ENCODE measurements at places on chromosomes 13 and 19.

DNA sequence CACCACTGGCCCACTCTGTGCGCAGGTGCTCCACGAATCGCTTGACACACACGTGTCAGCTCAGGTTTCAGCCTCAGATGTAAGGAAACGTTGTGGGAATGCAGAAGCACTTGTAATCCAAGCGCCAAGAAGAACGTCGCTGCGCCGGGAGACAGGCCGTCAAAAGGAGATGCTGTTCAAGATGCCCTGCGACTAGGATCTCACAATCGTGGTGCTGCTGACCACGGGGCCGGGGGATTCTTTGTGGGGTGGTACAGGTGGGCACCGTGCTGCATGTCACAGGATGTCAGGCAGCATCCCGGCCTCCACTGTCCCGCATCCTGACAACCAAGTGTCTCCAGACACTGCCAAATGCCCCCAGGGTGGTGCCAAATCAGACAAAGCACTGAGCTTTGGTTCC lies 16.9 kb upstream of the SIGLEC11 start:
- no peak for DNase-seq

DNA sequence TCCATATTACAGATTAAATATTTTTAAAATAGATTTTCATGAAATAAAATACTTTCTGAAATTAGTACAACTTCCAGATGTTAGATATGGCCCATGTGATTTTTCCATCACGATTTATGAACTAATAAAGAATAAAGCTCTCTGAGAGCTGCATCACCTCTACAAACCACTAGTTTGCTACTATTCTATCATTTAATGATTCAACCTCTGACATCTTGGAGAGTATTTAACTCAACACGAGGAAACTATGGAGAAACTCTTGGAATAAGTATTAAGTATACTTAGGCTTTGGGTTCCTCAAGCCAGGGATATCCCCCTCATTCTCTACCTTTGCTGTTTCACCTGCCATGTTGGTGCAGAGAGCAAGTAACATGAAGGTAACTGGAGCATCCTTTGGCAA lies 55.7 kb downstream of the DACH1 start:
- no peak for DNase-seq

DNA sequence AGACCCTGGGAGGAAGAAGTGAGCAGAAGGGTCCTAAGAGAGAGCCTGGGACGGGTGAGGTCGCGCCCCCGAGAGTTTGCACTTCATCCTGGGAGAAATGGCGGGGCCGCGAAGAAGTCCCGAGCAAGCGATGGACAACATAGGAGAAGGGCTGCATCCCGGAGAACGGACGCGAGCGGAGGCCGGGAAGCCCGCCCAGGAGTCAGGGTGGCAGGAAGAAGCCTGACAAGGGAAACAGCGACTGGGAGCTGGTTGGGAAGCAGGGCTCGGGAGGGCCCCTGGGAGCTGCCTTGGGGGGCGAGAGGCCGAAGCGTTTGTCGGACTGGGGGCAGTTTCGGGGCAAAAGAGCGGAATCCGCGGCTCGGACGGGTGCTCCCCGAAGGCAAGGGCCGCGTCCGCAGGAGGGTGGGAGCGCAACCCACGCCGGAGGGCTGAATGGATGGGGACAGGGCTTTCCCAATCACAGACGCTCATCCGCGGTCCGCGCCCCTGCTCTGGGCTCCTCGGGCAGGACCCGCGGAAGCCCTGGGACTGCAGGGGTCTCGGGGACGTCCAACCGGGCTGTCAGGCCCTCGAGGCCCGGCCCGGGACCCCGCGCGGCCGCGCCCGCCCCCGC lies 469 bp downstream of the ABHD17A start:
- no peak for DNase-seq

- no peak for DNase-seq
Observed at GRCh38 chr13:38848360-38848759, 142.3 kb downstream of the STOML3 start.

GRCh38 chr13:44132710-44133109 lies 240.9 kb upstream of the SERP2 start:
- no peak for DNase-seq

DNA sequence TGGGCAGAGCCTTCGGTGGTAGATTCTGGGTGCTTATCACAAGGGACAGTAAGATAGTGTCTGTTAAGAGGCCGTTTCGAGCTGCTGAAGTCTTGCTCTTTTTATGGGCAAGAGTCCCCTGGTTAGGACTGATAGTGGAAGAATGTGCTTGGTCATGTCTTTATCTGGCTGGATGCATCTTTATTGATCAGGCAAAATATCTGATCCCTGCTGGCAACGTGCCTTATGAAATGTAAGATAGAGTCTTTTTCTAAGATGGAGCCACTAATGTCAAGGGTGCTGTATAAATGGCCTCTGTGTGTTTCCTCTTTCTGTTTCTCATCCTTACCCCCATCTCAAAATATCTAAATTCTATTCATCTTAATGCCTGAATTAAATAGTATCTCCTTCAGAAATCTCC lies 53.3 kb downstream of the MYO16 start:
- no peak for DNase-seq

- DNase-seq = no peak
Observed at GRCh38 chr13:19927117-19927748, 31.3 kb upstream of the ZMYM2 start.

DNA sequence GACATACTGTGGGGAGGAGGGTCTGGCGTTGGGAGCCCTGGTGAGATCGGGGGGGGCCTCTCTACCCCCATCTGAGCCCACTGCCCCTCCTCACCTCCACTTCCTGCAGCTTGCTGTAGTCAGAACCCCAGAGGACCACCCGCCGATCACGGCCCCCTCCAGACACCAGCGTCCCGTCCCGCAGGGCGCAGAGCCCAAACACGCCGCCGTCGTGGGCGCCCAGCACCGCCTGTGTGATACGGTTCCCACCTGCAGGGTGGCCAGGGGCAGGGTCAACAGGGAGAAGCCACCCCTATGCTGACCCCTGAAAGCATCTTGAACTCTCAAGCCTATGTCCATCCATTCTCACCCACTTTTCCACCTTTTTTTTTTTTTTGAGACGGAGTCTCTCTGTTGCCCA lies 17.8 kb downstream of the EML2 start:
- no peak for DNase-seq

- DNase-seq = no peak
Observed at GRCh38 chr13:30776661-30777060, 41.3 kb downstream of the ALOX5AP start.

- peak; percentile 72 for DNase-seq
Observed at GRCh38 chr19:8423817-8424223, 10.7 kb downstream of the MARCHF2 start.

DNA sequence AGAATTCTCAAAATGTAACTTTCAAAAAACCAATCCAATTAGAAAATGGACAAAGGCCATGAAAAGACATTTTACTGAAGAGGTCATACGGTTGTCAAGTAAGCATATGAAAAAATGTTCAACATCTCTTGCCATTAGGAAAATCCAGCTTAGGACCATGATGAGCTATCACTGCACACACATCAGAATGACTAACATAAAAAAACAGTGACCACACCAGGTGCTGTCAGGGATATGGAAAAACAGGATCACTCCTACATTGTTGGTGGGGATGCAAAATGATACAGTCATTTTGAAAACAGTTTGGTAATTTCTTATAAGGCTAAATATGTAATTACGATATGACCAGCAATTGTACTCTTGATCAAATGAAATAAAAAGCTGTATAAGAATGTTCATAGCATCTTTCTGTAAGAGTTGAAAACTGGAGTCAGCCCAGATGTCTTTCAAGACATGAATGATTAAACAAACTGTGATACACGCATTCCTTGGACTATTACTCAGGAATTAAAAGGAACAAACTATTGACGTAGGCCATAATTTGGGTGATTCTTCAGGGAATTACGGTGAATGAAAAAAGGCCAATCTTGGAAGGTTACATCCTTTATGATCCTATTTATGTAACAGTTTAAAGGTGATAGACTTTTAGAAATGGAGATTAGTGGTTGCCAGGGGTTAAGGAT lies 26.9 kb upstream of the RCBTB2 start:
- DNase-seq = no peak

GRCh38 chr19:35710784-35711723 lies 6.7 kb downstream of the ZBTB32 start:
- DNase-seq = no peak

DNA sequence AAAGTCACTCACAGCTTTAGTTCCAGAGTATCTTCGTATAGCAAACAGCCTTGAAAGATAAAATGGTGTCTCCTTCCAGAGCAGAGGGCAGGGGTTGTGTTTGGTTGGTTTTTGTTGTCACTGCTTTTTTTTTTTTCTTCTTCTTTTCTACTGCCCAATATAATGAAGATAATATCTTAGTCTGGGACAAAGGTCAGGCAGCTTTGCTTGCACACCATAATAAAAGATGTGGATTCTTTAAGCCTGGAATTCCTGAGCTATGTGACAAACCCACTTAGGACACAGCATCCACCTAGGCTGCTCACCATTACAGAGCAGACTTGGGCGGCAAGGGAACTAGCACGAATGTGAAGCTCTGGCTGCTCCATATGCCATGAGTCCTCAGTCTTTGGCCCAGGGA lies 165.6 kb upstream of the MIR17HG start:
- DNase-seq = no peak

- DNase-seq = no peak
Observed at GRCh38 chr19:34314437-34315313, 50.3 kb upstream of the GPI start.

DNA sequence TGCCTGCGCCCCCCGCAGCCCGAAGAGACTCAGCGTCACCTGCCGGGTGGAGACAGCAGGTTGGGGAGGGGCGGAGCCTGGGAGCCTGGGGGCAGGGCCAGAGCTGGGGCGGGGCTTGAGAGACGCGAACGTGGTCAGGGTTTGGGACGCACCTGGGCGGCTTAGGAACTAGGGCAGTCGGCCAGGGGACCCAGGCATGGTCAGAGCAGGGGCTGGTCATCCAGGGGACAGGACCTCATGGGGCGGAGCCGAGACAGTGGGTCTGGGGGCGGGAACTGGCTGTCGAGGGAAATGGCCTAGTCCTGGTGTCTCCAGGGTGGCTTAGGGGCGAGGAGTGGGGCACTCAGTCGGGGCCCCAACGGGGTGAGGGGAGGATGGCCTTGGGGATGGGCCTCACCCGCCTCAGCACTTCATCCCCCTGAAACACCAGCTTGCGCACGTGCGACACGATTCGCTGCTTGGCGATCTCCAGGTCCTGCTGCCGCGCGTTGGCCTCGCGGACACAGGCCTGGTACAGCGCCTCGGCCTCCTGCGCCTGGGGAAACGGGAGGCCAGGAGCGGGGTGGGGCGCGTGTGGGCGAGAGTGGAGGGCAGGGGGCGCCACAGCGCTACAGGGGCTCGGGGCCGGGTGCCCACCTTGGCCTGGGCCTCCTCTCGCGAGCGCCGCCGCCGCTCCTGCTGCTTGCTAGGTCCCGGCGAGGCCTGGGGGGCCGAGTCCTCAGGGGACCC lies 5.8 kb downstream of the GMIP start:
- no peak for DNase-seq

GRCh38 chr13:35496006-35496405 lies 19.5 kb upstream of the MAB21L1 start:
- no peak for DNase-seq

- no peak for DNase-seq
Observed at GRCh38 chr13:20525144-20525600, 485 bp downstream of the CRYL1 start.

GRCh38 chr13:71867131-71867814 lies at the start of gene DACH1:
DACH1 (minus strand) TSS chr13:71867204.
- peak; percentile 29 for DNase-seq

DNA sequence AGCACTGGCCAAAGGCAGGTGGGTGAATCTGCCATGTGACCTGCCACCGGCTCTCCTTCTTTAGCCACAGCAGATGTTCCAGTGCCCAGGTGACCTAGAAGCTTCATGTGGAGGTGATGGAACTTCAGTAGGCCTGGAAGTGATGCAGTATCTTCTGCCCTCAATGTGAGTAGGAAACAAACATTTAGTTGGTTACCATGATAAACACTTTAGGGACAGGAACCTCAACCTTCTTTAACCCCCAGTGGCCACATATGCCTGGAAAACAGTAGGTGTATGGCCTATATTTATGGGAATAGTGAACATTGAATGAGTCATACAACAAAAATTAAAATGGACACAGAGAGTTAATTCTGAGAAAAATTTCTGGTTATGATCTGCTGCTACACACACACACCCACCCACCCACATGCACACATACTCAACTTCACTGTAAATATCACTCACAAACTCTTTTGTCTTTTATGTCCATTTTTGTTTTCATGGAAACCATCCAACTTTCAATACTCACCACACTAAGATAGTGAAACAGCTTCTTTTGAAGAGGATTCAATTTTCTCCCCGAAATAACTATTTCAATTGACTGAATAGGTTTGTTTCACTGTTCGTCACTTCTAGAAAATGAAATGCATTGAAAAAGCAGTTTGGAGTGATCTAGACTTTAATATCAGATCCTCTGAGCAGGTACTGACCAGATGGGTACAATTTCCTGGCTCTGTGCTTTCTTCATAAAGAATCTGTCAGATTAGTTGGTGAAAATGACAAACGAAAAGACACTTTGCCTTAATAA lies 97.3 kb downstream of the STARD13 start:
- no peak for DNase-seq

- no peak for DNase-seq
Observed at GRCh38 chr13:85520445-85520844, 278.8 kb downstream of the SLITRK6 start.

DNA sequence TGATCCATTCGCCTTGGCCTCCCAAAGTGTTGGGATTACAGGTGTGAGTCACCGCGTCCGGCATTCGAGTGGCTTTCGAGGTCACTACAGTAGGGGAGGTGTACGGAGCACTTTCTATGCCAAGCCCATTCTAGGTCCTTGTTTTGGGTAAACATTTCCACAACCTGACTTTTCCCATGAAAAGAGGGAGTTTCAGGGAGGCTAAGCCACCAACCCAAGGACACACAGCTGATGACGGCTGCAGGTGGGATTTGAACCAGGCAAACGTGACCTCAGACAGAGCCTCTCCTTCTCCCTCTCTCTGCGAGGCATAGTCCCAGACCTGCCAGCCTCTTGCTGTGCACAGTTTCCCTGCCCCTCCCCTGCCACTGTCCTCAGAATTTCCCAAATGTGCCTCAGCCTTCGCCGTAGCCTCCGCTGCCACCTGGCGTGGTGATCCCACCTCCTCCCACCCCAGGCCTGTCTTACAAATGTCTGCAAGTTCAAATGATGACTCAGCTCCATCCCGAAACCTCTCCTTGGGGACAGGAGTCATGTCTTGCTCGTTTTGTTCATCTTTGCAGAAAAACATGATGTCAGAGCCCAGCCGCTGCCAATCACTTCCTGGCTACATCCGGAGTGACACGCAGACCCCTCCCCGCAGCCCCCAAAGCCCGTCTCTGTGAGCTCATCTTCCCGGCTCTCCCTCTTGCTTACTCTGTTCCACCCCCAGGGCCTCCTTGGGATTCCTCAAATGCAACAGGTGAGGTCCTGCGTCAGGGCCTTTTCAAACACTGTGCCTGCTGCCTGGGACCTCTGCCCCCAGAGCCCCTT lies 6.6 kb upstream of the GADD45B start:
- DNase-seq = no peak

DNA sequence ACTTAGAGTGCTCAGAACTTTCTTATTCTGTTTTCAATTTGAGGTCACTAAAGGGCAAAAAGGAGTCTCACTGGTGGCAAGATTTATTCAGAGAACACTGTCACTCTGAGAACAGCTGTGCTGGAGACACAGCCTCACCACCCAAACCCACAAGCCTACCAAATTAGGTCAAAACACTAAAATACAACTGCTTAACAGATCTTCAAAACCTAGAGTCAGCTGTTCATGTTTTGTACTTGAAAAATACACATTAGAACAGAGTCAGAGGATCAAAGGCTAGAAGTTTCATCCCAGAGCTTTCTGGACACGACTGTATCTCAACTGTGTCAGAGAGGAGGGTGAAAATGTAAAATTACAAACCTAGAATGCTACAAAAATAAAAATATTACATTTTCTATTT lies 89.3 kb downstream of the MIPEP start:
- no peak for DNase-seq

- DNase-seq = no peak
Observed at GRCh38 chr19:29106346-29106885, 106.5 kb downstream of the UQCRFS1 start.
